ENCODE measurements at places on chromosomes 7 and 10.
A peak's percentile ranks its signal among the peaks of the same experiment; 100 is the strongest.

- no peak for DNase-seq
These were observed 171.7 kb upstream of the CELF2 start for GRCh38 chr10:10845826-10846503.

GRCh38 chr7:99762680-99763327 lies 21.2 kb downstream of the CYP3A4 start:
- DNase-seq, result peak; percentile 55

GRCh38 chr10:114576132-114576487 lies 82.0 kb downstream of the ABLIM1 start:
- DNase-seq, result no peak

GRCh38 chr7:42210779-42211178 lies 26.2 kb downstream of the GLI3 start:
- DNase-seq, result no peak

DNA sequence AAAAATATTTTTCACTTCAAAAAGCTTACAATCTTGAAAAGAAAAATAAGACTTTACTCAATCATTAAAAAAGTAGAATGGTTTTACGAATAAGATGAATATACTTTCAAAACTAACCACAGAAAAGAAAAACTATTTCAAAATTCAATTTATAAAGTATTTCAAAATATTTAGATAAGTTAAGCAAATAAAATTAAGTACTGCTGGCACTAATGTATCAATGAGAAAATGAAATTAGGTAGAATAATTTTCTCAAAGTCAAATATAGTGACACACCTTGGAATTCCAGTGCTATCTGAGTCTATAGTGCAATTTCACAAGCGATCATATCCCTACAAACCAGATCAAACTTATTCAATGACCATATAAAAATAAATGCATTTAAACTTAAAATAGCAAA lies 109.8 kb upstream of the SEMA3A start:
- no peak for DNase-seq

- DNase-seq, result no peak
These were observed 145.8 kb upstream of the LRRN3 start for GRCh38 chr7:110944966-110945644.

DNA sequence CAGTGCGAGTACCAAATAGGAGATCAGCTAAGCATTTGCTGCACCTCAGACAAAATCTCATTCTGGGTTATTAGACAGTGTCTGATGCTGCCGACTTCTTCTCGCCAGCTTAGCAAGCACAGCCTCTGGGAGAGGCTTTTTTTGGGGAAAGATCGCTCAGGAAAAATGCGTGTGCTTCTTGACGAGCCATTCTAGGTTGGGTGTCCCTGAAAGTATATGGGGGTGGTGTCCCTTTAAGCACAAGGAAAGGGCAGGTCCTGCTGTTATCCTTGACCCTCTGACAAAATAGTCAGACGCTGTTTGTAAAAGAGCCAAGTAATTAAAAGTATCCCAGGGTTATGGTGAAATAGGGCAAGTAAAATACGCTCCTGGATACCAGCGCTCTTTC lies 540.1 kb upstream of the FZD8 start:
- DNase-seq, result no peak

DNA sequence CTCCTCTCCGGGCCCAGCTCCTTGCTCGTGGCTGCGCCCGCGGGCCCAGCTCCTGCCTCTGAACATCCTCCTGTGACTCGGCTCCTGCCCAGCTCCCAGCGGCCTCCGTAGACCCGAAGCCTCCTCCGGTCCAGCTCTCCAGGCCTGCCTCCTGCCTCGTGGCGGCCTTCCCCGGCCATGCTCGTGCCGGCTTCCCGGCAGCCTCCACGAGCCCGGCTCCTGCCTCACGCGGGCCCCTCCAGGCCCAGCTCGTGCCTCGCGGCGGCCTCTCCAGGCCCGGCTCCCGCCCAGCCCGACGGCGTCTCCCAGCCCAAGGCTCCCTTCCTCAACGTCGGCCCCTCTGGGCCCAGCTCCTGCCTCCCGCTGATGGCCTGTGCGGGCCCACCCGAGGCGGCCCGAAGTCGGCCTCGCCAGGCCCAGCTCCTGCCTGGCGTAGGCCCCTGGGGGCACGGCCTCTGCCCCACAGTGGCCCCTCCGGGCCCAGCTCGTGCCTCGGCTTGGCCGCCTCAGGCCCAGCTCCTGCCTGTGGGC lies 16.9 kb upstream of the TMEM248 start:
- no peak for DNase-seq

Measured in erythroblast (primary cell).